Fibroblast of skin of left quadriceps (primary cell): ENCODE measurements at places on chromosomes 1 and 21.

- peak; percentile 79 for DNase-seq
Measured at GRCh38 chr1:169363046-169363730, 4.4 kb downstream of the NME7 start.

- DNase-seq: peak; percentile 61
Measured at GRCh38 chr1:101237229-101237837, 514 bp downstream of the S1PR1 start.

GRCh38 chr1:220119043-220119512 is 25.1 kb downstream of the IARS2 start:
- DNase-seq: no peak

DNA sequence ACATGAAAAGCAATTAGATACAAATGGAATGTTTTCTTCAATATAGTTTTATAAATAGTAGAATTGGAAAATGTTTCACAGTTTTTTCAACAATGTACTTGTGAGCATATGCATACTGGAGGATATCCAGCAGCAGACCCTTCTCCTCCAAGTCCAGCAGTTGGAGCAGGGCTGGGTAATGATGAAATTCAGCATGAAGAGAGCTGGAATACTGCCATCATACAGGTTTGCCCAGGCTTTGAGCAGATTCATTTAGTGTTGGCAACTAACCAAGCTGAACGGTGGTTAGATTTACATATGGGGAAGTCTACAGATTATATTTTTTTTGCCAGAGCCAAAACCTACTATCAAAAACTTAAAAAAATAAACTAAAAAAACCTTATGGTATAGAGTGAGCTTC is 38.3 kb downstream of the WDR3 start:
- peak; percentile 9 for DNase-seq

- DNase-seq: peak; percentile 98
Measured at GRCh38 chr1:27299385-27300271, 22.3 kb upstream of the TMEM222 start.

- DNase-seq: no peak
Measured at GRCh38 chr1:46003315-46003714, 129.1 kb downstream of the PIK3R3 start.

GRCh38 chr1:236982380-236982779 is 21.9 kb downstream of the MT1HL1 start:
- DNase-seq: no peak

- DNase-seq: no peak
Measured at GRCh38 chr21:15730484-15731242, 881 bp downstream of the USP25 start.

- no peak for DNase-seq
Measured at GRCh38 chr1:179767996-179768395, 24.9 kb downstream of the FAM163A start.

- peak; percentile 45 for DNase-seq
Measured at GRCh38 chr1:7549277-7550161, 221.6 kb upstream of the VAMP3 start.

DNA sequence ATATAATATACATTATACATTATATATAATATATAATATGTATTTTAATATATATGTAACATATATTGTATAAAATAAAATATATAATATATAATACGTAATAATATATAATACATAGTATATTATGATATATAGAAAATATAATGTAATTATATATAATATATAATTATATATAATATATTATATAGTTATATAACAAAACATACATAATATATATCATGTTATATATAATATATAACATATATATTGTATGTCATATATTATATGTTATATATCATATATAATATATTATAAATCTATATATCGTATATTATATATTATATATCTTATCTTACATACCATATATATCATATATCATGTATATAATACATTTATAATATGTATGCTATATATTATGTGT is 248.2 kb upstream of the TPTE start:
- peak; percentile 28 for DNase-seq

- DNase-seq: no peak
Measured at GRCh38 chr1:11053758-11054137, 6.1 kb downstream of the SRM start.

- DNase-seq: no peak
Measured at GRCh38 chr1:53079251-53079650, 17.2 kb downstream of the PODN start.

- DNase-seq: no peak
Measured at GRCh38 chr1:91803123-91803522, 82.8 kb downstream of the TGFBR3 start.

GRCh38 chr1:66553846-66554245 is 19.9 kb downstream of the SGIP1 start:
- DNase-seq: no peak

GRCh38 chr1:63780565-63780964 is 6.7 kb downstream of the ROR1 start:
- no peak for DNase-seq

GRCh38 chr21:41973861-41974751 is 20.3 kb upstream of the C2CD2 start:
- no peak for DNase-seq

DNA sequence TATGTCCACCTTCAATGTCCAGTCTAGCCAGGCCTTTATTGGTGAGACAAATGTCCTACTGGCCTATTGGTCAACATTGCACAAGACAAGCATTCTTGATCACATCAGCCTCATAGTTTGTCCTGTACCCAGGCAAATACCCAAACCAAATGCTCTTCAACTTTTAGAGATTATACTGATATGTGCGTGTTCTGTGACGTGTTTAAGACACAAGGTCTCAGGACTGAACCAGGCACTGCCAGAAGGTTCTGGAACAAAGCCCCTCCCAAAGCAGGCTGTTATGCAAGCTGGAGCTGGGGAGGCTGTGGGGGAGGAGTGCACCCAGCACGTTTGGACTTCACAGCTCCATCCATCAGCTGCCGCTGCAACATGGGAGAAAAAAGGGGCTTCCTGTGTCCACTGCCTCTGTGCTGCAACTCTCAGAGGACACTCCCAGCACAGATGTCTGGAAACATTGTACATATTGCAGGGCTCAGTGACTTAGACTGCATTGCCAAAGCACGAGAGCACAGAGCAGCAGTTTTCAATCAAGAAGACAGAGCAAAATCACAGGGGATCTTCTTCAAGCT is 45.9 kb downstream of the NID1 start:
- DNase-seq: peak; percentile 61

DNA sequence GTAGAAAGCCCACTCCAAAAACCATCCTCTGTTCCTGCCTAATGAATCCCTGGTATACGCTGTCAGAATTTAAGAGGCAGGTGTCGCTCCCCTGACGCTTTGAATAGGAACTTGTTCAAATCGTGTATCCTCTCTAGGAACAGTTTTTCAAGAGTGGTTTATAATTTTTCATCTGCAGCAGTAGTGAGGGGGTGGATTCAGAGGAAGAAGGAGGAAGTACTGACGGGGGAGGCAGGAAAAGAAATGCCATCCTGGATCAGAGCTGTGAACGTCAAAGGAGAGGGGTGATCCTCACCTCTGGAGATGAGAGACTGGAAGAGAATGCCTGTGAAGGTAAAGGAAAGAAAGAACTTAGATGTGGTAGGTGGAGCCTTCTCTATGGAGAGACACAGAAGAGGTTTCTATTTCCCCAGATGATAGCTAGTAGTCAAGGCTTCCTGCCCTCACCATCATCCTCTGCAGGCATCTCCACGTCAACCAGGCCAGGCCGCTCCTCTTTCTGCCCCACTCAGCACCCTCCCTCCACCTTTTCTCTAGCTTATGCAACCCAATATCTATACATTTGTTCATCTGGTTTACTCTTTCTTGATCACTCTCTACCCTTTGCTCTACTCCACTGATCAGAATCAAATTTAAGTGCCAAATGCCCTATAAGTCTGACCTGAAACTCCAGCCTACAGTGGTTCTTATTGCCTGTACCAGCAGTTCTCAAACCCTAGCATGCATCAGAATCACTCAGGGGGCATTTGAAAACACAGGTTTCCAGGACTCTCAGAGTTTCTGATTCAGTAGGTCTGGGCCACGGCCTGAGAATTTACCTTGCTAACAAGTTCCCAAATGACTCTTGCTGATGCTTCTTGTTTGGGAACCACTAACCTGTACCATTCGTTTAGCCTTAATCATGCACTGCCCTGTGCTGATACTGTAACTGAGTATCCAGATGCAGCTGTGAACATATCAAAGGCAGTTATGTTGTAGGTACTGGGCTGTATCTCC is 13.1 kb upstream of the BCL9 start:
- no peak for DNase-seq

- DNase-seq: no peak
Measured at GRCh38 chr1:22262583-22262982, 119.7 kb upstream of the WNT4 start.

DNA sequence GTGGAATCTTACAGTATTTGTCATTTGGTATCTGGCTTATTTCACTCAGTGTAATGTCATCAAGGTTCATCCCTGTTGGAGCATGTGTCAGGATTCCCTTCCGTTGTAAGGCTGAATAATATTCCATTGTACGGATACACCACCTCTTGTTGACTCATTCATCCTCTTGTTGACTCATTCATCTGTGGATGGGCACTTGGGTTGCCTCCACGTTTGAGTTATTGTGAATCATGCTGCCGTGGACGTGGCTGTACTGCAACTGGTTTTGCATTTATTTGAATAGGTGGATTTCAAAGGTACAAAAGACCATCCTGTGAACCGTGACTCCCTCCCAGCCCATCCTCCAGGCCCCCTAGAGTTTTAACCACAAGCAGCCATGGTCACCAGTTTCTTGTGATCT is 11.9 kb upstream of the TCP10L start:
- peak; percentile 32 for DNase-seq

- DNase-seq: no peak
Measured at GRCh38 chr1:156241311-156241811, 623 bp upstream of the BGLAP start.

GRCh38 chr1:158901623-158902022 is 29.7 kb upstream of the PYHIN1 start:
- no peak for DNase-seq

DNA sequence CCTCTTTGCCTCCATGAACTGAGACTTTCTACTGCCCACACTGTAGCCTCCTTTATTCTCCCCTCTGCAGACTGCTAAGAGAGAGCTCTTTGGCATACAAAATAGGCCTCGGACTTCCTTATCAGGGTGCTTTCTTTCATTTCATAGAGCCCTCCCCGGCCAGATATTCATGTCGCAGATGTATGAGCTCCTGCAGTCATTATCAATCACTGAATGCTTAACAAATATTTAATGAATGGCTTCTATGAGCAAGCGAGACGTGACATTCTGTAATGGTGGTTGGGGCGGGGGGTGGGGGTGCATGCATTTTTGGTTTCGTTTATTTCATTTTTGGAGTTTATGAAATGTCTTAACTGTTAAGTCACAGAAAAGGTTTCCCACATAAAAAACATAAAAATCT is 344.8 kb upstream of the KAZN start:
- DNase-seq: no peak

- no peak for DNase-seq
Measured at GRCh38 chr1:153404768-153405167, 11.6 kb upstream of the S100A7A start.

DNA sequence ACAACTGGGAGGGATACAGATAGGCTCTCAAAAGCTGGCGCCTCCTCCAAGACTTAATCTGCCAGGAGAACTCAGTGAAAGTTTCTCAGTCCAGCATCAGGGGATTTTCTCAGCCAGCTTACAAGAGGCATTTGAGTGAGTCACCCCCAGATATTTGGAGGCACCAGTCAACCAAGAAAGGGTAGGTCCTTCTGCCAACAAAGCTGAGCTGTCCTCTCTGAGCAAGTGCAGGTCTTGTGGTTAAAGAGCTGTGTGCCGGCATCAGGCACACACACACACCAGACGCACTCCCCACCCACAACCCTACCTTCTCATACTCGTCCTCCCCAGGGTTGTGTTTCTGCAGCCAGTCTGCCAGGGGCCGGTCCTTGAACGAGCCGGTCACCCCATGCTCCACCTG is 27.0 kb upstream of the PPP1R15B start:
- peak; percentile 85 for DNase-seq

DNA sequence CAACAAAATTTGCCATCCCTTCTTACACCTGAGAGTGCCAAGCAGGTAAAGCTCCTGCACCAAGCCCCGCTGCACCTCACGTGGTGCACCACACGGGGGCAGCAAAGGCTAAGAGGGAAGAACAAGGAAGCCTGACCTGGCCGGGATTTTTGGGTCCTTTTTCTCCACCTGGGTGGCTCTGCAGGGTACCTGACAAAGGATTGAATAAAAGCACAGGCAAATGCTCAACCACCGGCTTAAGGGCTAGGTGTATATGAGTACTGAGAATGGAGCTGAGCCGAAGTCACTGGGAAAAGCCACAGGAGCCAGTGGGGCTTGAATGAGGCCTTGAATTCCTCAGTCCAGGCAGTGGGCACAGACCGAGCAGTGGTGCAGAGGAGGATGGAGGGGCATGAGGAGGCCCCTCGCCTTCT is 36.4 kb downstream of the ZNF697 start:
- no peak for DNase-seq

DNA sequence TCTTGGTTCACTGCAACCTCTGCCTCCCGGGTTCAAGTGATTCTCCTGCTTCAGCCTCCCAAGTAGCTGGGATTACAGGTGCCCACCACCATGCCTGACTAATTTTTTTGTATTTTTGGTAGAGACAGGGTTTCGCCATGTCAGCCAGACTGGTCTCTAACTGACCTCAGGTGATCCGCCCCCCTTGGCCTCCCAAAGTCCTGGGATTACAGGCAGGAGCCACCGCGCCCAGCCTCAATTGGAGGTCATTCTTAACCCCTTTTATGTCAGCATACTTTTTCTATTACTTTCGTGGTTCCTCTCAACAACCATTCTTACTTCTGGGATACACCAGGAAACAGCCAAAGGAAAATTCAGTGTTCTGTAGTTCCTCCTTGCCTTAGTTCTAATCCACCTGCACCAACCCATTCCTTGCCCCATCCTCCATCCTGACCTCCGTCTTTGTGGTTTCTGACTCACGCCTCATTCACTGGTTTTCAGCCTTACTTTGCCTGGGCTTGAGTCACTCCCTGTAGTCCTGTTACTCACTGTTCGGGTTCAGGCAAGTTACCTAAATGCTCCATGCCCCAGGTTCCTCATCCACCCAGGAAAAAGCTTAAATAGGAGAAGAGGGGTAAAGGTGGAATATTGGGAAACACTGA is 12.9 kb upstream of the BCL10 start:
- DNase-seq: peak; percentile 76

DNA sequence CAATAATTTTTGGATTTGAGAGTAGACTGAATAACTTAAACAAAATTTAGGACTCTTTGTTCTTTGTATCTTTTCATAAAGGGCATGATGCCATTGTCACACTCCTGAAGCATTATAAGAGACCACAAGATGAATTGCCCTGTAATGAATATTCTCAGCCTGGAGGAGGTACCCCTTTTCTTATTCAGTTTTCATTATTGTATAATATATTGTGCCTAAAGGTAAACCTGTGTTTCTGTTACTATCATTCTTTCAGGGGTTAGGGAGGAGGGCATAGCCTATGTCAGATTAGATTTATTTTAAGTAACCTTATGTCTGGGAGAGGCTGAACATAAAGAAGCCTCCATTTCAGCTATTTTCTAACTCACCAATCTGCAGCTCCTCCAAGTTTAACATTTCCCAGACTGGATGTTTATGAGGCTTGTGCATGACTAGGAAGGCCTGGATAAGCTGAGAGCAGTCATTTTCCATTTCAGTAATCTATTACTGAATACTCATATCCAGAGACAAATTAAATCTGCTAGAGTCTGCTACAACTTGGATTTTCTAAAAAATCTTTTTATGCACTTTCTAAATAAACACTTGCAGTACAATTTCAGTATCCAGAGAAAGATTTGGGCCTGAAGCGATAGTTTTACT is 132.1 kb downstream of the TNNI3K start:
- no peak for DNase-seq

GRCh38 chr1:43270421-43271095 is 775 bp downstream of the TMEM125 start:
- DNase-seq: no peak
